Effector memory CD8-positive, alpha-beta T cell (primary cell): ENCODE measurements at places on chromosomes 6 and 20.

DNA sequence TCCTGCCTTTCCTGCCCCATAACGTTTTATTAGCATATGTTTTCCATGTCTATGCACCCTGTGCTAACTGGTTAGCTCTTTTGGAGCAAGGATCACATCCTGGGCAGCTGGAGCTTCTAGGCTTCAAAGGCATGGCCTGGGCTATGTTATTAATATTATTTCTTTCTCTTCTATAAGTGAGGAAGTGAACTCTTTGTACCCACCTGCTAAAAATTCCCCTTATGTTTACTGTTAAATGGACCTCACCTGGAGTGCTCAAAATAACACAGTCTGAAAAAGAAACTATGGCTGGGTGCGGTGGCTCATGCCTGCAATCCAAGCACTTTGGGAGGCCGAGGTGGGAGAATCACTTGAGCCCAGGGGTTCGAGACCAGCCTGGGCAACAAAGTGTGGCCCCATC lies 97.8 kb downstream of the TNFAIP3 start:
- peak overlapping the region; percentile 1 for H3K27ac ChIP-seq
- H3K4me3 ChIP-seq = no peak overlapping the region
- no peaks in the 10 kb centered on the region for H3K27me3 ChIP-seq
- peaks cover 35% of the 10 kb centered on the region for H3K4me1 ChIP-seq

- H3K27ac ChIP-seq = no peak overlapping the region
- no peak for DNase-seq
- H3K36me3 ChIP-seq = no peaks in the 10 kb centered on the region
- peak overlapping the region; percentile 48 for H3K4me3 ChIP-seq
- H3K27me3 ChIP-seq = peaks cover 25% of the 10 kb centered on the region
Observed at GRCh38 chr6:46626228-46626909, 26.2 kb downstream of the CYP39A1 start.

- H3K27ac ChIP-seq = peak overlapping the region; percentile 97
- H3K36me3 ChIP-seq = peaks cover 33% of the 10 kb centered on the region
- peak overlapping the region; percentile 36 for H3K4me3 ChIP-seq
- peaks cover 38% of the 10 kb centered on the region for H3K4me1 ChIP-seq
- H3K27me3 ChIP-seq = no peaks in the 10 kb centered on the region
- no peak for DNase-seq
Observed at GRCh38 chr20:58661598-58662473, 10.8 kb downstream of the STX16 start.

- H3K27ac ChIP-seq = peak overlapping the region; percentile 98
- no peak for DNase-seq
- H3K4me1 ChIP-seq = peaks cover 26% of the 10 kb centered on the region
- H3K27me3 ChIP-seq = peaks cover 22% of the 10 kb centered on the region
Observed at GRCh38 chr6:79079561-79080041, 1.5 kb upstream of the PHIP start.

- no peaks in the 10 kb centered on the region for H3K36me3 ChIP-seq
- H3K27me3 ChIP-seq = peaks cover 64% of the 10 kb centered on the region
- no peaks in the 10 kb centered on the region for H3K4me1 ChIP-seq
- H3K27ac ChIP-seq = no peak overlapping the region
- H3K4me3 ChIP-seq = no peak overlapping the region
Observed at GRCh38 chr6:166296035-166296883, 11.9 kb downstream of the PRR18 start.

GRCh38 chr6:51025082-51025777 lies 206.6 kb downstream of the TFAP2B start:
- no peaks in the 10 kb centered on the region for H3K27me3 ChIP-seq
- H3K27ac ChIP-seq = no peak overlapping the region

GRCh38 chr20:13990465-13990864 lies at the start of gene SEL1L2:
SEL1L2 (minus strand) TSS chr20:13990614; CDS start chr20:13990534, 80 bp downstream.
- H3K27ac ChIP-seq = no peak within 1 kb of the TSS
- no peak within 1 kb of the TSS for H3K4me3 ChIP-seq
- no peaks in the 10 kb centered on the region for H3K4me1 ChIP-seq
- no peaks in the 10 kb centered on the region for H3K27me3 ChIP-seq

GRCh38 chr6:13480631-13481501 lies 6.5 kb downstream of the GFOD1 start:
- no peaks in the 10 kb centered on the region for H3K36me3 ChIP-seq
- H3K27ac ChIP-seq = no peak overlapping the region
- H3K4me1 ChIP-seq = peaks cover 40% of the 10 kb centered on the region
- H3K4me3 ChIP-seq = no peak overlapping the region
